Left colon (tissue), 2 donors: ENCODE measurements at places on chromosomes 5 and 9.

GRCh38 chr9:99231711-99232110 is 9.6 kb downstream of the SEC61B start:
- DNase-seq = peak; percentile 24

DNA sequence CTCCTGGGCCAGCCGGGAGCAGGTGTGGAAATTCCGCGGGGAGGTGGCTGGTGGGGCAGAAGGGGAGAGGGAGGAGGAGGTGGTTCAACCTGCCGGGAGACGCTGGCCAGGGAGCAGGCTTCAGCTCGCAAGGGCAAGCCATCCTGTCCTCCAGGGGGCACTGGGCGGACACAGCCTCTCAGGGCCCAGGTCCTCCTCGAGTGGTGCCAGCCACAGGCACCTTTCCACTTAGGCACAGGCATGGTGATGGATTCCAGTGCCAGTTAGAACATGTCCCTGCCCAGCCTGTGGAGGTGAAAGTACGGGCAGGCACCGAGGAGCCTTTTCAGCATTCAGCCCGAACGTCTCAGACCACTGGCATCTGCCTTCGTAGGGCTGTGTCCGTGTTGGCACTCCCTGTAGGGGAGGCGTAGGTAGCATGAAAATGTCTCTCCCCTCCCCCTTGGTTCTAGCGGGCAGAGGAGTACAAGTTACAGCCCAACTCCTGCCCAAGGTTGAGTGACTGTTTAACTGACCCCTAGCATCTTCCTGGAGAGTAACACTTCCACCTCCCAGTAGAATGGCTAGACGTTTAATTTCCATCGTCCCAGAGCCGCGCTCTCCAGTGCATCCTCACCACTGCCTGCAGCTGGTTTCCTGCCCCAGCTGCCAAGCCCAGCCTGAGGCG is 48.9 kb downstream of the DAB2IP start:
- peak; percentile 78 for DNase-seq

DNA sequence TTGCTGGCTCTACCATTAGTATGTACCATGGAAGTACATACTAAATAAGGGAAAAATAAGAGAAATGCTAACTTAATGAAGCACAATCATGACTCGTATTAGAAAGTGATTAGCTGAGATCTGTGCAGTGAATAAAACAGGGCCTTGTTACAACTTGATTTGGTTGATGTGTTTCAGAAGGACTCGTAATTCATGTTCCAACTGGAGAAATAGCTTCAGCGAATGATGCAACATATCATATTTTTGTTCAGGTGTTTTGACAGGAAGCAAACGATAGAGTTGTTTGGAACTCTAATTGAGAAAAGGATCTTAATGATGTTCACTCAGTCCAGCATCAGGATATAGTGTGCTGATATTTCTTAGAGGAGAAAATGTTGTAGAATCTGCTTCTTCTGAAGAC is 474.6 kb upstream of the WWC1 start:
- no peak for DNase-seq

GRCh38 chr5:67315082-67315989 is 118.7 kb upstream of the CD180 start:
- no peak for DNase-seq

DNA sequence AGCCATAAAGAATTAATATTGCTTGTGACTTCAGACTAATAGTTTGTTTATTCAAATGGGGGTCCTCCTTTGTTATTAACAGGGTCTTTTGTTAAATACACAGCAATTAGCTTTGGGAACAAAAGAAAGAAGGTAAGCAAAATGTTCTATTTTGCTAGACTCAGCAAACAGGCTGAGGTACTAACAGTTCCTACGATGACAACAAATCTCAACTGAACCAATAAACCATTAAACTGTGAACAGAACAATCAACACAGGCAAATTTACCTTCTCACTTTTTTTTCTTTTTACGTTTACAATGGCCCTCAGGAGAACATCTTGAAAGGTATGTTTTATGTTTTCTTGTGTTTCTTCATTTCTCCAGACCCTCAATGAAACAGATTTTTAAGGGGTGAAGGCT is 207.2 kb downstream of the NFIB start:
- DNase-seq = no peak

DNA sequence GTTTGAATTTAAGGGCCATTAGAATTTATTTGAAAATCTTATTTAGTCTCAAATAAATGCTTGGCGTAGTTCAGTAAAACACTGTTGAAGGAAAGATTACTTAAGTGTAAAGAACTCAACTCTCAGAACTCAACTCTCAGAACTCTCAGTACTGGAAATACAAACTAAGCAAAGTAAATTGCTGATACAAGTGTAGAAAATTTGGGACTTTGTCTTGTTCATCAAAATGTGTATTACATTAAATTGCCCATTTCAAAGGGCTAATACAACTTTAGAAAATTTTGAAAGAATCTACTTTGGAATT is 99.4 kb downstream of the CSNK1G3 start:
- DNase-seq = no peak

DNA sequence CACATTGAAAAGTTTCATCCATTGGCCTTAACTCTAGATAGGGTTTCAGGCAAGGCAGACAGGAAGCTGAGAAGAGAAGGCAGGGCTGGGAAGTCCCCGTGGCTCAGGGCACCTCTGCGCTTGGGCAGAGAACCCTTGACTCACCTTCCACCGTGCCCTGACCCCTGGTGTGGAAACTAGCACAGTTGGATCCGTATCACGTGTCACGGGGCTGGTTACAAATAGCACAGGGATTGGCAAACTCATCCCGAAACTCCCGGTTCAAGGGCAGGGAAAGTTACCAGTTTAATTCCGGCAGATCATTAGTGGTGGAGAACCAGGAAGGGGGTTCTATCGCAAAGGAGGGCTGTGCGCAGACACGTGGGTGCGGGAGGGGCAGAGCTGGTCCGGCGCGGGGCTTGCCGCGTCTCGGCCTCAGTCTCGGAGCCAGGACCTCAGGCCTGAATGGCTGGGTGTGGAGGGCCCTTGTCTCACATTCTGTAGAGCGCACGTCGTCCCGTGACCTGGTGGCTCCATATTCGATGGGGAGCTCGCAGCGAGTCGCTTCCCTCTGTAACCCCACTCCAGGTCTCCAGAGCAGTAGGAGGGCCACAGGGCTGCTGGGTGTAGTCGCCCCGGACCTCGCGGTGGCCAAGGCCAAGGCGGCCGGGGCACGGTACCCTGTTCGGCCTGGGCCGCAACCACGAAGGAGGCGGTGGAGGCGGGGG is 771 bp upstream of the TMEM171 start:
- peak; percentile 71 for DNase-seq

- no peak for DNase-seq
These were observed 1977.7 kb upstream of the CDH9 start for GRCh38 chr5:29016067-29016466.

DNA sequence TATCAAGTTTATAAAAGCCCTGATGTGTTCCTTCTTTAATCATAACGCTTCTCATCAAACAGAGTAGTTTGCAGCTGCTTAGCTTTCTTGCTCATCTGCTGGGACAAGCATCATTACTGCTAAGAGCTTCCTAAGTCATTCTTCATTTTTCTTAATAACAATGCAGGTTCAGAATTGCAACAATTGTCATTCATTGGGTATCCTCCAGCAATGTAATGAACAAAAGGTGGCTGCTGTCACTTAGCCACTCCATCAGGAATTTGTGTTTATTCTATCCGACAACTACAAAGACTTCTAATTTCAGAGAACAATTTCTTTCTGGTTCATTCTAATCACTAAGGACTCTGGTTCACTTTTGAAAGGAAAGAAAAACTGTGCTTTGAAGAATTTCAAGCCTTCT is 836.7 kb upstream of the CDH10 start:
- DNase-seq = no peak

DNA sequence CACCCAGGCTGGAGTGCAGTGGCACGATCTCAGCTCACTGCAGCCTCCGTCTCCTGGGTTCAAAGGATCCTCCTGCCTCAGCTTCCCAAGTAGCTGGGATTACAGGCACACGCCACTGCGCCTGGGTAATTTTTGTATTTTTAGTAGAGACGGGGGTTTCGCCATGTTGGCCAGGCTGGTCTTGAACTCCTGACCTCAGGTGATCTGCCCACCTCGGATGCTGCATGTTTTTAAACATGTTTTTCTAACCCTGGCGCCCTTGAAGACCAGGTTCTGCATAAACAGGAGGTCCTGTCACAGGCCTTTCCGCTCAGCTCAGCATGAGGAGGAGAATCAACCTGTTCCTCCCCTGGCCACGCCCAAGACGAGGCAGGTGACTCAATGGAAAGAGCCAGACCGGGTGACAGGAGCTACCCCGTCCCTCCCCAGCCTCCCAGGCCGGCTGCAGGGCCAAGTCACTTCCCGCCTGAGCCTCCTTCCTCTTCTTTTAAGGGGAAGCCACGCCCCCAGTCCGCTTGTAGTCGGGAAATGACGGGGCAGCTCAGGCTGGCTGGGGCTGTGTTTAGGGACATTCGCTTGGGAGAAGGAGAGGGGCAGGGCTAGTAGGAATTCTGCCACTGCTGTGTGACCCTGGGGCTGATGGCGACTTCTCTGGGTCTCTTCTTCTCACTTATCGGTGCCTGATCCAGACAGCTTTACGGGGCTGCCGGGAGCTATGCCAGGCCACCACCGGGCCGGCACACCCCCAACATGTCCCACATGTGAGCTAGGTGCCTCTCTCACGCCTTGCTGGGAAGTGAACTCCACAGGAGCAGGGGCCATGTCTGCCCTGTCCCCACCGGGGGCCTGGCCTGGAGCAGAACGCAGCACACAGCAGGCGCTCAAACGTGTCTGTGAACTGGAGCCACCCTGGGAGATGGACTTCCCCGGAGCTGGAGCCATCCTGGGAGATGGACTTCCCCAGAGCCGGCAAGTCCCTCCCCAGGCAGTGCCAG is 6.1 kb downstream of the NOTCH1 start:
- DNase-seq = peak; percentile 99

- DNase-seq = no peak
These were observed 102.7 kb upstream of the CD180 start for GRCh38 chr5:67299231-67299735.
